ENCODE measurements at places on chromosomes 2 and 18.

DNA sequence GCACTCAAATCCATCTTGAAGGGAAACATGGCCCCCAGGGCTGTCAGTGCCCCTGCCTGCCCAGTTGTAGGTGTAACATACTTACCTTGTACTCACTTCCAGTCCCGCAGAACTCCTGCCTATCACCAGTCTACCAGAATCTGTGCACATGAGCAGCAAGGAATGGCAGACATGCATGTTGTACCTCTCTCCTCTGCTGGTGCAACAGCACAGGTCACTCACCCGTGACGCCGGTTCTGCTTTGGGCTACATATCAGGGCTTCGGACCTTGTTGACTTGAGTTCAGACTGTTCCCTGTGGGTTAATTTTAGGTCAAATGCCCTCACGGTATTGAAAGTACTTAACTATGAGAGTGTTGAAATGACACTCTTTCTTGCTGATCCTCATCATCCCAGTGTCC is 215.7 kb downstream of the TPGS2 start:
- no peak for DNase-seq

DNA sequence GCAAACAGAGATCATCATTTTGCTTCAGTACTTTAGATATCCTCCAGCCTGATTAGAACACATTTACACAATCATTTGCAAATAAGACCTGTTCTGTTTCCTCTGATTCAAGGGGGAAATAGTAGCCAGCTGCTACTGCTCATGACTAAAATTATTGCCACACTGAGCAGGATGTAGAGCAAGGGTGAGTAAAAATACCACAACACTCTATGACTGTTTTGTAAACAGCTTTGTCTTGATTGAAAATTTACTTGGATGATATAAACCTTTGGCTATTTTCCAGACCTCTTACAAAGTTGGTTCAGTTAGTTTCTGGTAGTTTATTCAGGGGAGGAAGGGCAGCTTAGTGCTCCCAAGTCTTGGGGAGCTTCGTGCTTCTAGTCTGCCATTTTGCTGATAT is 286.4 kb upstream of the CNTNAP5 start:
- DNase-seq, result no peak

- no peak for DNase-seq
These were observed 40.0 kb upstream of the GPC1 start for GRCh38 chr2:240395448-240395847.

- DNase-seq, result no peak
These were observed 1.1 kb upstream of the SNED1 start for GRCh38 chr2:240997141-240997855.

DNA sequence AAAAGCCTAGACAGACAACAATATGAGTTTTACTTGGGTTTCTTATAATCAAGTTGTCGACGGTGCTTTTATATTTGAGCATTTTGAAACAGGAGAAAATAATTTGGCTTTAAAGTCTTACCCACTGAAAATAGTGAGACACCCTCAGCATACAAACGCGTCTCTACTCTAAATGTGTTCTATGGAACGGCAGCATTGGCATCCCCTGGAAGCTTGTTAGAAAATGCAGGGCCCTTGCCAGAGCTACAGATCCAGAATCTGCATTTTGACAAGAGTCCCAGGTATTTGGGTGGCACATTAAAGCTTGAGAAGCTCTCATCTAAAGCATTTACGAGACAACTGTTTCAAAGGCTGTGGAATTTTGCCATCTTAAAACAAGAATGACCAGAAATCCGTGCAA is 163.5 kb downstream of the PID1 start:
- no peak for DNase-seq

GRCh38 chr2:97936199-97936598 is 59.5 kb downstream of the TMEM131 start:
- no peak for DNase-seq

- peak; percentile 89 for DNase-seq
These were observed at the start of gene LBH for GRCh38 chr2:30231212-30231995. TSS of gene LBH (plus strand) at chr2:30231534. CDS start at chr2:30231739, 205 bp downstream.

GRCh38 chr2:222670191-222671038 is 1.0 kb upstream of the MOGAT1 start:
- no peak for DNase-seq

DNA sequence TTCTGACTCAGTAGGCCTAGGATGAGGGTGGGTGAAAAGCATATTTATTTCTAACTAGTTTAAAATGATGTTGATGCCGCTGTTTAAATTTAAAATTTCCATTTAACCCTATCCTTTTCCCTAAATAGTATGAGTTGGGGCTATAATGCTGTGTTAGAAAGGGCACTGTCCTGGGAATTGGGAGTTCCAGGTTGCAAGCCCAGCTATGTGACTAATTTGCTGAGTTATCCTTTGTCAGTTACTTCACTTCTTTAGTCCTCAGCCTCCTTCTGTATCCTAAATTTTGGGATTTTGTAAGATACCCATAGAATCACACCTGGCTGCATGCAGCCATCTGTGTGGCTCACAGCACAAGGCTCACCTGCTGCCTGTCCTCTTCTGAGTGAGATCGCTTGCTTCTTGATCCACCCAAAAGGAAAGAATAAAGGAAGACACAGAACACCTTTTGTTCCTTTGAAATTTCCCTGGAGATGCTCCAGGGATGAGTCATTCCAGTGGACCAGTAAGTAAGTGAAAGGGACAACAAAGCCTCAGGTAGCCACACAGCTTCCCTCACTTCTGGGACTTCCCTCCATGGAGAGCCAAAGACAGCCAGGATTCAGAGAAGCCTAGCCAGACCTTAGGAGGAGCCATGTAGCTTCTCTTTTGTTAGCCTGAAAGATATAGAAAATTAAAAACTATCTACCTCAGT is 97.2 kb downstream of the DTNA start:
- DNase-seq, result no peak

DNA sequence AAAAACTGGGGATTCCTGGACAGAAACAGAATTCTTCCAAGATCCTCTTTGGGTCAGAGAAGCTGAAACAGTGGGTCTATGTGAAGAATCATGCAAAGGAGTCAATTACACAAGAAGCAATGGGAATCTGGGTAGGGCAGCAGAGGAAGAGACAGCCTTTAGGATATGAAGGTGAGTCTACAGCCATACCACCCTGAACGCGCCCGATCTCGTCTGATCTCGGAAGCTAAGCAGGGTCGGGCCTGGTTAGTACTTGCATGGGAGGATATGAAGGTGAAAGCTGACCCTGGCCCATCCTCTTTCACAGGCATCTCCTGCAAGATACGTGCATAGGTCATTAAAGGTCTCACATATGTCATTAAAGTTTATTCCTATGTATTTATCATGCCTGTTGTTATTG is 1080.9 kb upstream of the FANCL start:
- DNase-seq, result no peak

GRCh38 chr2:137676346-137676745 is 287.9 kb upstream of the HNMT start:
- no peak for DNase-seq

- no peak for DNase-seq
These were observed 312.6 kb downstream of the PTPRM start for GRCh38 chr18:7879717-7880116.

DNA sequence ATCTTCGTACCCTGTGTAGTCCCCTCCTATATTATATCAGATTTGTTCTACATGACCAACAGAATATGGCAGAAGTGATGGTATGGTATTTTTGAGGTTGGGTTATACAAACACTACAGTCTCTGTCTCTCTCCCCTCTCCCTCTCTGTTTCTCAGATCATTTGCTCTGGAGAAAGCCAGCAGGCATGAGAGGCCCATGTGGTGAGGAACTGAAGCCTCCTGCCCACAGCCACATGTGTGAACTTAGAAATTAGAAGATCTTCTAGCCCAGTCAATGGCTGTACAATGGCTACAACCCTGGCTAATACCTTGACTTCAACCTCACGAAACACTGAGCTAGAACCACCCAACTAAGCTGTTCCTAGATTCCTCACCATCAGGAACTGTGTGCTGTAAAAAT is 250.6 kb downstream of the SMAD2 start:
- DNase-seq, result no peak

DNA sequence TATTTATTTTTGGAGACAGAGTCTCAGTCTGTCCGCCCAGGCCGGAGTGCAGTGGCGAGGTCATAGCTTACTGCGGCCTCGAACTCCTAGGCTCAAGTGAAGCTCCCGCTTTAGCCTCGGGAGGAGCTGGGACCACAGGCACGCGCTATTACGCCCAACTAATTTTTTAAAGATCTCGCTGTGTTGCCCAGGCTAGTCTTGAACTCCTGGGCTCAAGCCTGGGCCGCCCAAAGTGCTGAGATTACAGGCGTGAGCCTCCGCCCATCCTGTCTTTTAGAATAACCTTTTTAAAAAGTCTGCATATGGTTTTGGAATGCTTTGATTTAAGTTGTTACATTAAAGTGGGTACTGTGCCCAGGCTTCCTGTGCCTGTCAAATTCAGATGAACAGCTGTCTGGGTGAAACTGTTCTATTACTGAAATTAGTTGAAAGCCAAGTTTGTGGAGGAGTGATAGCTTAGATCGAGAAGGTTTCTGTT is 944 bp downstream of the RAB3GAP1 start:
- DNase-seq, result no peak

DNA sequence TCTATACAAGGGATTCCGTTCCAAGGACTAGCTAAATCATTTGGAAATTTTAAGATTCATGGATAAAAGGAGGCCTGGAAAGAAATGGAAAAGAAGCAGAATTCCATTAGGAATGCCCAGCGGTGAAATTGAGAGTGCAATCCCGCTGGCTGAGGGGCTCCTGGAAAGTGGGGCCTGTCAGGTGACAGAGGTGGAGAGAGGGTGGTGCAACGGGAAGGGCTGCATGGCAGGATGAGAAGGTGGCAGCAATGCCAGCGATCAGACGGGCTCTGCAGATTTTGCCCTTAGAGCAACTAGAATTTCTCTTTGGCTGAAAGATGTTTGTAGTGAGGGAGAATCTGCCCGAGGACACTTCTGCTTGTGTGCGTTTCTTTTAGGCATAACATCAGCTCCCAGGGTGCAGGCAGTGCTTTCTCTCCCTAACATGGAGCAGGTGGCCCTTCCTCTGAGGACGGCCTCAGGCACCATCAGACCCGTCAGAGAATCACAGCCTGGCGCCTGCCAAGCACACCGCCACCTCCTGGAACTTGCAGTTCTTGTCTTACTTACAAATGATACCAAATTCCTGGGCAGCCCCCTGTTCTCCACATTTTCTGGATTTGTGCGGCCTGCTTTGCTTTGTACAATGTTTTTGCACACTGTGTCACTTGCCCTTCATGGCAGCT is 261.6 kb downstream of the NDUFA10 start:
- no peak for DNase-seq

DNA sequence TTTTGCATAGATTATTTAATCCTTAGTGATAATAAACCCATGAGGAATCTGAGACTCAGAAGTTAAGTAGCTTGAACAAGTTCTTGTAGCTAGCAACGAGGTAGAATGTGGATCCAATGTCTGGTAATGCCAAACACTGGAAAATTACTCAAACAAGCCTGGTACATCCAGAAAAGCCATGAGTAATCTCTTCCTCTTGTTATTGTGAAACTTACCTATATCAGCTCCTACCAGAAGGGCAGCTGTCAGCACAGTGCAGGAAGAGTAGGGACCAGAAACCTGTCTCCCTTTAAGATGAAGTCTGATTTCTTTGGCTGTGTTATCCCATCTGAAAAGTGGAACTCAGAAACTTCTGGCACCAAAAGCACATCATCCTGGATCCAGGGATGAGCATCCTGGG is 7.7 kb upstream of the SERPINB8 start:
- DNase-seq, result no peak

- DNase-seq, result no peak
These were observed 17.6 kb upstream of the UBE2E3 start for GRCh38 chr2:180962727-180963314.

DNA sequence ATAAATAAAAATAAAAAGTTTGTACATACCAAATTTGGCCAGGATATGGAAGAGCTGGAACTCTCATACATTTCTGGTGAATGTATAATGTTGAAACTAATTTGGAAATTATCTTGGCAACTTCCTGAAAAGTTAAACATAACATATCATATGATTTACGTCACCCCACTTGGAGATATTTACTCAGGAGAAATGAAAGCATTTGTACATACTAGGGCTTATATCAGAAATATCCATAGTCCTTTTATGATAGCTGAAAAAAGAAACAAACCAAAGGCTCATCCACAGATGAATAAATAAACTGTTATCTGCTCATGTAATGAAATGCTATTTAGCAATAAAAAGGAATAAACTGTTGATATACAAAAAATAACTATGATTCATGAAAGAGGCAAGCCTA is 318.2 kb upstream of the NRXN1 start:
- no peak for DNase-seq

- DNase-seq, result peak; percentile 48
These were observed 33.8 kb upstream of the IMPA2 start for GRCh38 chr18:11947214-11948191.

DNA sequence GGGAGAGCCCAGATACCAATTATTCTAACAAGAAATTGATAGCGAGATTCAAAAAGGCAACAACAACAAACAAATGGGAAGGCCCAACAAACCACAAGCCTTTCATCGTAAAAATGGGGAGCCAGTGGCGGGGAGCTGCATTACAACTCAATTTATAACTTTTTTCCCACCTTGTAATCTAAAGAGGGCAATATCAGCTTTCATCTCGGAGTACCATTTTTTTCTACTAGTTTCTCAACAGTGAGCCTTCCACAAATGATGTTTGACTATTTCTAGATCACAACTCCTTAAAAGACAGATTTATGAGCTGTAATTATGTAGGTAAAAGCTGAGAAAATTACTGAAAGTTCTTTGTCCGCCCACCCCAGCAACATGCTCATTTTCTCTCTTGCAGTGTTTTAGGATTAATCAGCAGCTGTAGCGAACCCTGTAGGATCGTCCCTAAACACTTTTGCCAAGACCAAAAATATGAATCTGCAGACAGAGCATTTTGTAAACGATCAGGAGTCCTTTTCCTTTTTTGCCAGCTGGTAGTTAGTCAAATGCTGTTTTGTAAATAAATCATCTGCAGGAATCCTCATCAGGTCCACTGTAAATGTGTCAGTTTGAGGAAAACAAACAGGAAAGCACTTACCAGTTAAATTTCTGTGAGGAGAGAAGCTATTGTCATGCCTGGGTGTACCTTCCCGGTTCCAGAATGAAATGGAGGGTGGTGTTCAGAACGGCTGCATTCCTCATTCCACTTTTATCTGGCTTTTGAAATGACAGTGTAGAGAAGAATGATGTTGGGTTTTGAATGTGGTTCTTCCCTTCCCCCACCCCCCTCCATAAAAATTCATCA is 53.2 kb downstream of the EEF1B2 start:
- no peak for DNase-seq

DNA sequence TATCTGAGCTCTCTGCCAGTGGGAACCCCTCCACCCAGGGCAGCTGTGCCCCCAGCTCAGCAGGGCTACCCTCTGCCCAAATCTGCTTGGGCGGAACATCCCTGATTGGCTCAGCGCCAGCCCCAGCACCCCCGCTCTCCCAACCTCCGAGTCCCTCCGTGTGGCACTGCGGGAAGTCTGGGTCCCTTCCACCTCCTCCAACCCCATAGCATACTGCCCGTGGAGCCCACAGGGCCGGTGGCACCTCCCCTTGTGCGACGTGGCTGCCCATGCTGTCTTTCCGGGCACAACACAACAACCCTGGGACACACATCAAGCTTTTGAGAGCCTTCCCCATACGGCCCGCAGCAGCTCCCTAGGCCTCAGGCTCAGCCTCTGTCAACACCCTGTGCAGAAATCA is 55.8 kb upstream of the NCK2 start:
- DNase-seq, result no peak

GRCh38 chr18:51074605-51075004 is 44.6 kb downstream of the SMAD4 start:
- no peak for DNase-seq

- DNase-seq, result peak; percentile 79
These were observed 12.2 kb downstream of the WNT10A start for GRCh38 chr2:218892693-218893348.

- no peak for DNase-seq
These were observed 24.4 kb downstream of the FBXO15 start for GRCh38 chr18:74123200-74123599.

GRCh38 chr2:237096911-237097310 is 11.2 kb downstream of the COPS8 start:
- no peak for DNase-seq
